ENCODE measurements at places on chromosomes 3 and 15.

GRCh38 chr15:29135702-29136646 is 133.6 kb downstream of the NSMCE3 start:
- no peak for DNase-seq

- DNase-seq: peak; percentile 72
These were observed 121.0 kb downstream of the TFDP2 start for GRCh38 chr3:142028243-142028777.

- DNase-seq: peak; percentile 24
These were observed 303.4 kb upstream of the ROPN1 start for GRCh38 chr3:124295362-124295761.

- DNase-seq: no peak
These were observed 34.5 kb upstream of the ST3GAL6 start for GRCh38 chr3:98728672-98729071.

DNA sequence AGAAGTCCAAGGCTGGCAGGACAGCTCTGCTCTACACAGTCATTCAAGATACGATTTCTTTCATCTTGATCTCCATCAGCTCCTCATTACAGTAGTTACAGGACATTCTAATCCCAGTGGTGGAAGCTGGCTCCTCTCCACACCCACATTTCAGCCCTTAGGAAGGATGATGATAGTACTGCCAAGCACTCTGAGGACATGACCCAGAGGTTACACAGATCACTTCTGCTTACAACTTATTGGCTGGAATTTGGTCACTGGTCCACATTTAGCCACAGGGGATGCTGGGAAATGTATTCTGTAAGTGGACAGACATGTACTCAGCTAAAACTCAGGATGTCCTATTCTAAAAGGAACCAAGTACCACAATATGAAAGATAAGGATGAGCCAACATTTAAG is 77.1 kb downstream of the IQCH start:
- DNase-seq: no peak

DNA sequence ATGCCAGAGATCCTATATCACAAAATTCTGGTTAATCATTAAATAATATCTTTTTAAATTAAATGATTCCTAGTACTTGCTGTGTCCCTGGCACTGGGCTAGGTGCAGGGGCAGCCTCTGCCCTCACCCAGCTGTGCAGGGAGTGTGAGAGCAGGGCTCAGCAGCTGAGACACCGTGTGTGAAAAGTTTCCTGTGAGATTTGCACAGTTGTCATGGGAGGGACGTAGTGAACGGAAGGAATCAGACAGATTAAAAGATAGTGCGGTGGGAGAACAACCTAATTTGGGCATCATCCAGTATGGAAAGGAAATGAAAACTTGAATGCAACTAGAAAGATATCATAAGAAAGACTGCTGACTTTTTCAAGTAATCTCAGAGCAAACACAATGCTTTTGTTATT is 204.1 kb downstream of the SSR3 start:
- no peak for DNase-seq

DNA sequence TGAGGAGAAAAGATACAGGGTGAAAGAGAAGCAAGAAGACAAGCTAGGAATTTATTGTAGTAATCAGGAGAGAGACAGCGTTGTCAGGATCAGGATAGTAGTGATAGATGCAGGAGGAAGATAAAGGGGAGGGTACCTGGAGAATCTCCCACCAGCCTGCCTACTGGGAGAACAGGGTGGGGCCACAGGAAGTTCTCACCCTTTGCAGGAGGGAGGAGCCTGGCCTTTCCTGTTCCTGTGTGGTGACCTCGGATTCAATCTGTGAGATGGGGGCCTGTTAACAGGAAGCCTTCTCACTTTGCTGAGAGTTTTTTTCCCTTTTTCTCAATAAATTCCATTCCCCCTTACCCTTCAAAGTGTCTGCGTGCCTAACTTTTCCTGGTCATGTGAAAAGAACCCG is 37.6 kb downstream of the GMPS start:
- no peak for DNase-seq

DNA sequence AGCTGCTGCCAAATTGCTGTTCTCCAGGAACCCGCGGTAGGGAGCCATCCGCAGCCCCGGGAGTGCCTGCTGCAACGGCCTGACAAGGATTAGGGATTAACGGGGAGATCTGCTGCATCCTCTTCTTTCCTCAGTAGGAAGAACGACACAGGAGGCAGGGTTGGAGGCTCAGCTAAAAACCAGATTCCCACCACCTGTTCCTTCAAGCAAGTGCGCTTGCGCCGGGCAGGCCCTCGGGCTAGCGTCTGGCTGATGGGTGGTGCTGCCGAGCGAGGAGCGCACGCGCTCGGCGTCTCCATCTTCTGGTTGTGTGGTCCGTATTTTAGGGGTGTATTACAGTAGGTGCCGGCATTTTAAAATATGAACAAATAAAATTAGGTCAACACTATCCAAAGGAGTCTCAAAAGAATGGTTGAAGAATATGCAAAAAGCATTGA is 25.4 kb upstream of the SLC25A26 start:
- peak; percentile 39 for DNase-seq

- DNase-seq: no peak
These were observed 1042.9 kb downstream of the NTRK3 start for GRCh38 chr15:87213626-87214025.

DNA sequence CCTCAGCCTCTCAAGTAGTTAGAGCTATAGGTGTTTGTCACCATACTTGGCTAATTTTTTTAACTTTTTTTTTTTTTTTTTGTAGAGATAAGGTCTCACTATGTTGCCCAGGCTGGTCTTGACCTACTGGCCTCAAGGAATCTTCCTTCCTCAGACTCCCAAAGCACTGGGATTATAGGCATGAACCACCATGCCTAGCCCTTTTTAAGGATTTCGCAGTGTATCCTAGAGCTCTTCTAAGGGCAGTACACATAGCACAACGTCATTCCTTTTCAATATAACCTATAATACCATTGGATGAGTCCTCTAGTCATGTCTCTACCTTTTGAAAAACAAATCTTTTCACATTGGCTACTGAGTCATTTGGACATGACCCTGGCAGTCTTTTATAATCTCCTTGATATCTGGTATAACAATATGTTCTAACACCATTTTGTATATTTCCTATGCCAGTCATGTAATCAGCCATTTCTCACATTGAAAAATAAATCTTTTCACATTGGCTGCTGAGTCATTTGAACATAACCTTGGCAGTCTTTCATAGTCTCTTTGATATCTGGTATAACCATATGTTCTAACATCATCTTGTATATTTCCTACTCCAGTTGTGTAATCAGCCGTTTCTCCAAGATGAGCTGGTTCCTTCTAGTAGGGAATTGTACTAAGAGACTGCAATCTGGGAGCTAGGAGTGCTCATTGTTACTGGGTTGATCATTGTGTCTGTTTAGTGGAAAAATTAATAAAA is 944.7 kb downstream of the MCTP2 start:
- DNase-seq: no peak

DNA sequence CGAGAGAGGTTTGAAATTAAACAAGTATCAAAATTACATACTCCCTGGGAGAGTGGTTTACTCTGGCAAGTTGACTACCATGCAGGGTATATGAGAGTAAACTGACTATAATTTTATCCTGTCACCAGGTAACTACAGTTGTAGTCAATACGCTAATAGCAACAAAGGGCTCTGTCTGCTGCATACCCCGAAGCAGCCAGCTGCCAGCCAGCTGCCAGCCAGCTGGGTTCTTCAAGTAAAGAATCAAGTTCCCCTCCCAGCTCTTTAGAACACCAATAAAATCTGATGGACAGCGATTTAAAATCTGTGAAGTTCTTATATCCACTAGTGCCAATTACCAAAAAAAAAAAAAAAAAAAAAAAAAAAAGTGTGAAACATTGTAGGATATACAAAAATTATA is 417.7 kb upstream of the CFAP20DC start:
- no peak for DNase-seq

DNA sequence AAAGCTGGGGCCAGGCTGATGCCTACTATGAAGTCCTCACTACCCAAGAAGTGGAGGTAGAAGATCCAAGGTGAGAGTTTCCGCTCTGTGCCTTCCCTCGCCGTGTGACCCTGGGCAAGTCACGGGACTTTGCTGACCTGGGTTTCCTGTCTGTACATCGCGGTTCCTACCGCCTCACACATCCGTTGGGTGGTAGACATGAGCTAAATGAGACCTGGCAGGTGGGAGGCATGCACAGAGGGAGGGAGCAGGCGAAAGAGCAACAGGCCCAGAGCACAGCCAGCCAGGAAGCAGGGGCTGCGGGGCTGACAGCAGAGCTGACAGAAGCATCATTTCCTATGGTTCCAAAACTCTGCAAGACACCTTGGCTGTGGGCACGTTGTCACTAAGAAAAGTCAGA is 157.3 kb upstream of the BHLHE40 start:
- DNase-seq: no peak

DNA sequence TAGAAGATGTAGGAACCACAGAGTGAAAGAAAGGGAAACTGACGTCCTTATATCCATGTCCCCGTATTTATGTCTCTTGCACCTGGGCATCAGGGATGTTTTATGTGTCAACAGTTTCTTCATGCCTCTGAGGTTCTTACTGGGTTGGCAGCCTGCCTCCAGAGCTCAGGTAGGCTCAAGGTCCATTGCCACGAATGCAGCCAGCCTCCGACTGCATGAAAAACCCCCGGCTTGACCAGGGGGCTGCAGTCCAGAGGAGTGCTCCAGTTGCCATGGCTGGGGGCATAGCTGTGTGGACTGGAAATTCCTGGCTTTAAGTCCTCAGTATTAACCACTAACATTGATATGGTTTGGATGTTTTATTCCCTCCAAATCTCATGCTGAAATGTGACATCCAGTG is 2.8 kb upstream of the CSPG5 start:
- no peak for DNase-seq

DNA sequence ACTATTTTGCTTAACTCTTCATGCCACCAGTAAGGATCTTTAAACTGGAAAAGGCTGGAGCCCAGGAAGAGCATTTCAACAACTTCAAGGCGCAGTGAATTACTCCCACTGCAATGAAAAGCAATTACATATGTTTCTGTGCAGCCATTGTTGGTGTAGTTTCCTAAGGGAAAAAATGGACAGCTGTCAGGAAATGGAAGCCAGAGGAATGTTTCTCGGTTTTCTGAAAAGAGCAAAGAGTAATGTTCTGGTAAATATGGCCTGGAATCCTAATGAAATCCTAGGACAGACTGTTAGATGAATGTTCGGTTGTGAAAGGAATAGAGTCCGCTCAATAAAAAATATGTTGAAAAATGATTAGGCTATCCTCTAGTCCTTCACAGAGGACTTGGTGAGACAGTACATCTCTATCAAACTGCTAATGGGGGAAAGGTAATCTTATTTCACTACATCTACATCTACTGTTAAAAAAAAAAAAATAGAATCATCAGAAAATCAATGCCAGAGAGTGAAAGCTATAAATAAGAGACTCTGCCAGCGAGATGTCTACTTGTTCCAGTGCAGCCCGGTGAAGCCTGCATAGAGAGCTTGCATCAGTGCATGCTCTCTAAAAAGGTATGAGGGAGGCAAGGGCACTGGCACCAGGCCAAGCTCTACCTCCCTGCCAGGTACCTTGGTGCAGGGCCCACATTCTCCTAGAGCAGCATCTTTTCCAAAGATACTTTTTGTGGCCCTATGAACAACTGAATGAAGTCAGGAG is 68.2 kb upstream of the TJP1 start:
- no peak for DNase-seq

DNA sequence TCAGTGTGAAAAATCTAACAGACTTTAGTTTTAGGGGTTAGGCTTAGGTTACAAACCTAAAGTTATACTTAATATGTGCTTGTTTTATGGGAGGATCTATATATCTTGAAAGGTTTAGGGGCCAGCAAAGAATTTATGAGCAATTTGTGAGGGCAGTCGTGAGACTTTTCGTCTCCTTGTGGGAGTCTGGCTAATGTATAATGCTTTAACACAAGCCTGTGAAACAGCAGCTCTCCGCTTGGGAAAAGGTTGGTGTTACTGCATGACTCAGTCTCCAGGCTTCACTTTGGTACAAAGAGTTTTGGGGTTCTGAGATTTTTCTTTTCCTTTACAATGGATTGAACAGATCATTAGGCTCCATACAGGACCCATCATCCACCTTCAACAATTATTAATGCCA is 79.0 kb upstream of the MFGE8 start:
- DNase-seq: no peak

DNA sequence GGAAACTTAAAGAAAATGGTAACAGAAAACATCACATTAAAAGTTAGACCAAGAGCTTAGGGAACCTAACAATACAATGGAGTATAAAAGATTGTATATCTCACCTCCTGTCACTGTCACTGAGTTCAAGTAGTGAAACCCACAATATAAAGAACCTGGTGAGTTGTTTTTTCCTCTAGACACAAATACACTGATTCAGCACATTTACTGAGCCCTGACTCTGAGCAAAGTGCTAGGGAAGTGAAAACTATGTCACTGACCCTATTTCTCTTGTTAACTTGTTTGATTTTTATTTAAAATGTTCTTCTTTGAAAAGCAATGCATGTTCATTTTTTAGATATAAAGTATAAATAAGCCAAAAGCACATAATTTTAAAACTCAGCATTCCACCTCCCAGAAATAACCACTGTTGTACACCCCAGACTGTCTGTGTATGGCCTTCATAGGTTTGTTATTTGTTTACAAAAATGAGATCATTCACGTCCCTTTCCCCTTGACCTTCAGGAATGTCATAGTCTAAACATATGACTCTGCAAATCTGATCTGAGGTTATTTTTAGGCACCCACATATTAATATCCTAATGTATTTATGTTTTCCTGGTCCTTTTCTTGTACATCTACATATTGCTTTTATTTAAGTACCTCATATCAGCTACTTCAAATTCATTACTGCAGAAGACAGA is 69.2 kb upstream of the CSTA start:
- DNase-seq: peak; percentile 29

GRCh38 chr15:94844538-94845389 is 613.4 kb downstream of the MCTP2 start:
- DNase-seq: no peak

- peak; percentile 41 for DNase-seq
These were observed 602 bp upstream of the BAHD1 start for GRCh38 chr15:40439960-40440742.

- DNase-seq: no peak
These were observed 24.1 kb downstream of the TOPAZ1 start for GRCh38 chr3:44265815-44266214.

DNA sequence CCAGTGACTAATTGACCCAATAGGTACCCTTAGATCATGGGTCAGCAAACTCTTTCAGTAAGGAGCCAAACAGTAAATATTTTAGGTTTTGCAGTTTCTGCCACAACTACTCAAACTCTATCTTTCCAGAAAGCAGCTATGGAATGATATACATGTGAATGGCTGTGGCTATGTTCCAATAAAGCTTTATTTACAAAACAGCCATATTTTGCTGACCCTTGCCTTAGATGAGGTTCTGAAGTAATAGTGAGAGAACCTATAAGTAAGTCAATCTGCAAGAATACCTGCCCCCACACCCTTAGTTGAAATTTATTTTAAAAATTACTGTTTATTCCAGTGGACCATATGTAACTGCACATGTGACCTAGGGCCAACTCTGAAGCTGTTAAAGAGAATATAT is 134.0 kb downstream of the CMSS1 start:
- DNase-seq: no peak

GRCh38 chr15:70259640-70260508 is 162.2 kb upstream of the TLE3 start:
- DNase-seq: no peak

Data from DMS79 treated with DMSO at 0.1 percent for 48 hours (cell line).